ENCODE measurements at places on chromosomes 6 and 20.

DNA sequence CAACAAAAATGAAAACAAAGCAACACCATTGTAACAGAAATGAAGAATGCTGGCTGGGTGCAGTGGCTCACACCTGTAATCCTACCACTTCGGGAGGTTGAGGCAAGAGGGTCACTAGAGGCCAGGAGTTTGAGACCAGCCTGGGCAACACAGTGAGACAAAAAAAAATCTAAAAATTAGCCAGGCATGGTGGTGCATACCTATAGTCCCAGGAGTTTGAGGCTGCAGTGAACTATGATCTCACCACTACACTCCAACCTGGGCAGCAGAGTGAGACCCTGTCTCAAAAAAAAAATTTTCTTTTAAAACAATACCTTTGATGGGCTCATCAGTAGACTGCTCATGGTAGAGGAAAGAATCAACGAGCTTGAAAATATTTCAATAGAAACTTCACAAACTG is 18.5 kb downstream of the NINL start:
- DNase-seq = no peak

GRCh38 chr6:48369100-48369499 is 258.1 kb upstream of the PTCHD4 start:
- DNase-seq = no peak

GRCh38 chr6:163745536-163746400 is 331.2 kb downstream of the QKI start:
- DNase-seq = no peak

DNA sequence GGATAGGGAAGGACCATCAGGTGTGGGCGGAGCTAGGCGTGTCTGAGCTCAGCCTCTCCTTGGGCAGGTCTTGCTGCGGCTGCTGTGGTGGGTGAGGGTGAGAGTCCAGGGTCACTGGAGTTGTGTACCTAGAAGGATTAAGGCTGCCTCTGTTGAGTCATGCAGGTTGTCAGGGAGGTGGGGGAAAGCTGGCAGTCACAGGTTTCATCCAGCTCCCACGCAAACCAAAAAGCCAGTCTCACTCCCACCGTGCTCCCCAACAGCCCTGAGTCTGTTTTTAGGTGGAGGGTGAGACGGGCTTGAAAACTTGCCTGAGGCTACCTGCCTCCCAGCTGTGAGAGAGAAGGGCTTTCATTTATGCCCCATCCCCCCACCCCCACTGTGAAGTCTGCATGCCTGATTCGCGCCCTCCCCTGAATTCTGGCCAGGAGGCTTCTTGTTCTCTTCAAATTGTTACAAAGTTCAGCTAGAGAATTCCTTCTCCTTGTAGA is 161.5 kb downstream of the MYLK4 start:
- no peak for DNase-seq

DNA sequence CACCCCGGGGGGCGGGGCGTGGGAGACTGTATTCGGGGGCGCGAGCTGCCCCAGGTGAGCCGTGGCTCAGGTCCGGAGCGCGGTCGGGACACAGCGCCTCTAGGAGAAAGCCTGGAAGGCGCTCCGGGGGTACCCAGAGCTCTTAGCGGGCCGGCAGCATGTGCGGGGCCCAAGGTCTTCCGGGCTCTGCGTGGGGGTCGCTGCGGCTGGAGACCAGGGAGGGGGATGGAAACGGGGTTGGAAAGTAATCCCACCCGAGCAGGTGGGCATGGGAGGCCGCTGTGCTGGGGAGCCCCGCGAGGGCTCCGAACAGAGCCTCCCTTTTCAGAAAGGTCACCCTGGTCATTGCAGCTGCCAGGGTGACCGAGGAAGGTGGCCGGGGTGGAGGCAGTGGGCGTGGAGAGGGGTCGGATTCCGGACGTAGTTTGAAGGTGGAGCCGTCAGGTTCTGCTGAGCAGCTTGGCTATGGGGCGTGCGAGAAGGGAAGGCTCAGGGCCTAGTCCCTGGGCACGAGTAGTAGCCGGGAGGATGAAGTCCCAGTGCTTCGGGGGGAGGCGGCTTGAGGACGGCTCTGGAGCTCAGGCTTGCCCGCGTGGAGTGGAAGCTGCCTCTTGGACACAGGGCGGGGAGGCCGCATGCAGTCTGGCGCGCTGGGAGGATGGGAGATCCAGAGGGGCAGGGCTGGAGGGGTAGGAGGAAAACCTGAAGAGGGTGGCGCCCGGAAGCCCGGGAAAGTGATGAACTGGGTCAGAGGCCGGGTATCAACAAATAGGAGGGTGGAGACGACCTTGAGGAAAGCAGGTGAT is at the start of gene SIRT5:
TSS of gene SIRT5 (plus strand) at position 31 of the 806 bp plus-strand sequence. CDS start 9,510 bp downstream, outside the sequence.
- peak; percentile 74 for DNase-seq

DNA sequence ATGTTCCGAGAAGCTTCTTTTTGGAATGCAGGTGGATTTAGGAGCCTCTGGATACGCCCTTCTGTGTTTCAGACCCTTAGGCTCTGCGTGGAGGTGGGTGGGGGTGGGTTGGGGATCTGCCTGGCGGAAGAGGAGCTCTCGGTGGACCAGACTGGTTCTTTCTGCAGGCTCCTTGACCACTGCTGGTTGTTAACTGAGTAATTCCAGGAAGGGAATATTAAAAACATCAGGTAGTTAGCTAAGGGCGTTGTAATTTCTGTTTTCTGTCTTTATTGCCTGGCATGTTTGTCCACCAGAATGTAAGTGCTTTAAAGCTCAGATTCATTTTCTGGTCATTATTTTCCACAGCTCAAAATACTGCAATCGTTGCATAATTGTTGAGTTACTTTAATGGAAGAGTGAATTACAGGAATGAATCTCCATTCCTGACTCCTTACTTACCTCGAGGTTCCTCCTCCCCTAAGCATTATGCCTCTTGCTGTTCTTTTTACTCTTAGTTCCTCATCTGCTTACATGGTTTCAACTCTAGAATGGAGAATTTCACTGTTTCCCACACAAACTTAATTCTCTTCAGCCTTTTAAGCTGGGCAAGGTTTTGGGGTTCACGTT is 5.9 kb downstream of the CDYL start:
- no peak for DNase-seq

- DNase-seq = no peak
Measured at GRCh38 chr20:13024596-13024995, 15.8 kb downstream of the SPTLC3 start.

GRCh38 chr6:26351544-26351953 is 13.4 kb upstream of the BTN3A2 start:
- DNase-seq = no peak

DNA sequence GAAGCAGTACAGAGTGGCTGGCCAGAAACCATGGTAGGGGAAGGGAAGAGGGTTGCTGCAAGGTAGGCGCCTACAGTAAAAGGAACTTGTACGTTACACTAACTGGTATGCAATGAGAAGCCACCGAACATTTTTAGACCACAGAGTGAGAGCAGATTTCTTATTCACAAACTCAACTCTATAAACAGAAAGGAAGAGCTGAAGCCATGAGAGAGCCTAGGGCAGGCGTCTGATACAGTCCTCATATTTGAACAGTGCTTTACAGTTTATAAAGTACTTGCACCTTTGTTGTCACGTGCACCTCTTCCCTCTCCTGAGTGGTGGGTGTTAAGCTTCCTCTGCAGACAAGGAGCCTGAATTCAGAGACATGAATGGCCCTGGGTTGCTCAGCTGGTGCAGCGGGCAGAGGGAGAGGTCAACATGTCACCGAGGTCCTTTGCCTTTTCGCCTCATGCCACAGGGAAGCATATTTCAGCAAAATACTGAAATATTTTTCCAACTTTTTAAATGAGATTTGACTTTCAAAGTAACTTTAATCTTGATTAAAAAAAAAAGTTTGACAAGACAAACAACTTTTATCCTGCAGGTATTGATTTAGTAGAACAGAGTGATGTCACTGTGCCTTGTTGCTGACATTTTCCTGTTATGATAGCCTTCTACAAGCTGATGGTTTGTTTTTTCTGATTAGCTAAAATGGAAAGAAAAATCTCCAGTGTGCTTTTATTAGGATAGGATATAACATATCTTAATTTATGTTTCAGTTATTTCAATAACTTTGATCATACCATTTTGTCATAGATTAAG is 23.8 kb downstream of the UST start:
- DNase-seq = no peak

DNA sequence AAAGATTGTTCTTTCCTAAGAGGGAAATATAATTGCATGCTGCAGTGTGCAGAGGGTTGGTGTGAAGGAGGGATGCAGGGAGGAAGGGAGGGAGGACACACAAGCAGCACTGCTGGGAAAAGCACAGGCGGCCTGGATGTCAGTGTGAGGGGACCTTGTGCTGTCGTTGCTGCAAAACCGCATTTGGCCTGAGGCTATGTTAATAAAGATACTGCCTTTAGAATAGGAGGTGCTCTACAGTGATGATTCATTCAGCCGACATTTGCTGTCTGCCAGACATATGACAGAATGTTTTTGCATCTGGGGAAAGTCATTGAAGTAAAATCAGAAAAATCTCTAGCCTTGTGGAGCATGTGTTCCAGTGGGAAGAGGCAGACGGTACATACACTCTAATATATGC is 50.5 kb upstream of the TRIM26 start:
- no peak for DNase-seq

DNA sequence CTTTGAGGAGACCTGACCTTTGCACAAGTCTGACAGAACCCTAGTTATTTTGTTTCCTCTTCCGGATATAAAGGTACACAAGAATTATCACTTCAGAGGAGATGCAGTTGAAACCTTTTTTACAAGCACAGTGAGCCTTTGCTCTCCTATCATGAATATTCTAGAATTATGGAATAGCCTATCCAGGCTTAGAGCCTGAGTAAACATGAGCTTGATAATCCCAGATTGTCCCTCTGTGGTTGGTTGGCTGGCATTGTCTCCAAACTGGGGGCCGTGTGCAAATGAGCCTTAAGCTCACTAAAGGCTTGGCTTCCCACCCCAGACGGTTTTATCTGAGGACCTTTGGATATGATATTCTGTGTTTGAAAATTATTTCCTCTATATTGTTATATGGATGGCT is 32.0 kb downstream of the BTBD3 start:
- no peak for DNase-seq

DNA sequence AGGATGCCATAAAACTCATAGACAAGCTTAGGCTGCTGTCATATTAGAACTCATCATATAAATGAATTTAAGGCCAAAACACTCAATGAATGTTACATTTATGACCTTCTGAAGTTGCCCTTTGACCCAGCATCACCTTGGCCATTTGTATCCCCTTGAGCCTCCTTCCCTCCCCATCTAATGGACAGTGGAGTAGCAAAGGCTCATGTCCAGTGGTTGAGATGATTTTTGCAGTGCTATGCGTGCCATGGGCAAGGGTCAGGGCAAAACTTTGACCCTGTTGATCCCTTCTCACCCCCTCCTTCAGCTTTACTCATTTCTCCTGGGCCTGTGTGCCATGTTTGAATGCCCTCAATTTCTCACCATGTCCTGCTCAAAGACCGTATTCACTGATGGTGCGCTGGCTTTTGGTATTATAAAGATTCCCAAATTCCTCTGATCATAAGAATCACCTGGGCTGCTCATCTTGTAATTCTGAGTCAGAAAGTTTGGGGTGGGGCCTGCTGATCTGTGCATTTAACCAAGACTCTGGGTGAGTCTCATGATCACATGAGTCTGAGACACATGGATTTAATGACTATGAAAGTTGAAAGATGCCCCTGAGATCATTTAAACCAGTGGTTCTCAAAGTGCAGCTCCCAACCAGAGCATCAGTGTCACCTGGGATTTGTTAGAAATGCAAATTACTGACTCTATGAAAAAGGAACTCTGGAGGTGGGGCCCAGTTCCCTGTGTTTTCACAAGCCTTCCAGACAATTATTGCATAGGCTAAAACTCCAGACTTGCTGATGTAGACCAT is 57.5 kb upstream of the IL20RA start:
- DNase-seq = no peak

DNA sequence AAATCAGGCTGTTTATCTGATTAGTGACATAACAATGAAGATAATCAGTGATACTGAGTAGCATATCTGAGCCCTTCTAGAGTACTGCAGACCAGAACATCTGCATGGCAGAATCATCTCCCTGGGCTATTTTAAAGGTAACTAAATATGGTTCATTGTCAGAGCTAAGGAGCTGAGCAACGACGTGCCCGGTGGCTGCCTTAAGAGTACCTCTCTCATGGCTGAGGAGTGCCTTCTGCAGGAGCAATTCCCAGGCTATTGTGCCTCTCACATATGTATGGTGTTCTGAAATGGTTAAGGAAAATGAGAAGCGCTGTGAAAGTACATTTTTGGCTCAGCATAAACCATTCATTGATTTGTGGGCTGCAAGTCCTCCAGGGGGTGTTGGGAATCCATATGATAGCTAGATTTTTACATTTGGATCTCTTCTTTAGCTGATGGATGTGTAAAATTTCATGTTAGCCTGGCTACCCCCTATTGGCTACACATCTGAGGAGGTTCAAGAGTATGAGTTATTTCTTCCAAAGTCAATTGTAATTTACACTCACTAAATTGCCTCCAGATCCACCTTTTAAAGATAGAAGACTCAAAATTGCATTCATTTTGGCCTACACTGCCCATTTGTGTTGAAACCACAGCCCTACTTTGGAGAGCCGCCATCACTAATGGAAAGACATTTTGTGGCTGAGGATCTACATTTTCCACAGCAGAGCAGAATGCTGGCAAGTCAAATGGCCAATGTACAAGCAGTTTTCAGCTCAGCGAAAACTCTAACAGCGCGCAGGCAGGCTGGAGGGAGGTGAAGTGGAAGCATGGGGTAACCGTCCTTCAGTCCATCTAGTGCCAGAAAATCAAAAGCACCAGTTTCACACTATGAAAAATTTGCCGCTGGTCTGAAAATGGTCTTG is 198.0 kb downstream of the SIM1 start:
- DNase-seq = no peak

DNA sequence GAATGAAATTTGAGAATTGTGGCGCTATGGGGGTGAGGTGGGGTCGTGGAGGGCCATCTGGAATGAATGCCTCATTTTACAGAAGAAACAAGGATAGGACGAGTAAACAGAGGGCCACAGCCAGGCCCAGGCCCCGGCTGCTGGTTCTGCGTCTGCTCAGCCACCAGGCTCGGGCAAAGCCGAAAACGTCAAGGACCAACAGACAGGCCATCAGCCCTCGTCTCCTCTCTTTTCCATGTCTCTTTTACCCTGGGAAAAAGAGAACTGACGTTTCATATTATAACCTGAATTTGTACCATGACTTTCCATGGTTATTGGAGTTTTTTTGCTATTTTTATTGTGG is 212.4 kb upstream of the ARID1B start:
- no peak for DNase-seq

DNA sequence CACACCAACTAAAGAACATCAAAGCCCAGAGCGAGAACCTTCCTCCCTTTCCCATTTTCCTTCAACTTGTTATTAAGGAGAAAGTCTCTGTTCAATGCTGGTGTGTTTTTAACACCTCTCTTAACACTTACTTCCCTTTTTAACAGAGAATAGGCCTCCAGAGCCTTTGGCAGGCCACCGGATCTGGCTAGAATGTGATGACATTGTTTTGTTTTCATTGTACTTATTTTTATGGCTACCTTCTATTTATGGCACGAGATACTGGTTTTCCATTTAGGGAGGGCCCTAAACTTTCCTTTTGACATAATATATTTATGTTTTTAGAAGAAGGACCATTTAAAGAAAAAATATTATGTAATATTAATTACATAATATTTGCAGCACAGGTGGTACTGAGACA is 21.6 kb downstream of the TCF15 start:
- DNase-seq = no peak

GRCh38 chr20:17568045-17568788 is 1.7 kb upstream of the DSTN start:
- DNase-seq = no peak

- DNase-seq = no peak
Measured at GRCh38 chr6:154950979-154951344, 44.2 kb upstream of the TIAM2 start.

- peak; percentile 11 for DNase-seq
Measured at GRCh38 chr20:39268981-39269461, 306.9 kb downstream of the DHX35 start.

- peak; percentile 56 for DNase-seq
Measured at GRCh38 chr20:45229264-45230056, 8.3 kb downstream of the SEMG2 start.

Measured in stimulated activated CD4-positive, alpha-beta T cell treated with anti-CD3 and anti-CD28 coated beads, Interleukin-15, amount 100 ng/mL, for 48 hours (primary cell).